ENCODE measurements at places on chromosomes 1 and 21.

- no peak for DNase-seq
Measured at GRCh38 chr1:182185842-182186756, 124.6 kb upstream of the ZNF648 start.

DNA sequence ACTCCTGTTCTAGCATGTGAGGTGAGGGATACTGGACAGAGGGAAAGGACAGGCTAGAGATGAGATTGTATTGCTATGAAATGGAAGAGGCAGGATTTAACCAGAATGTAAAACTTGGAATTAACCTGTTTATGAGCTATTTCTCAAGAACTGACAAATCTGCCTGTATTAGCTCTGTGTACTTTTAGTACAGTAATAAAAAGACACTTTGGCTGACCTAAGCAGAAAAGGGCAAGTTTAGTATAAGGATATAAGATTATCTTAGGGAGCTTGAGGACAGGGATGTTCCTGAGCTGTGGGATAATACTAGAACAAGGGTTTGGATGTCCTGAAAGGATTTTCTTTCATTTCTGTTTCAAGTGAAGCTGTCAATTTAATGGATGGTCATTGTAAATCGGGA is 11.2 kb downstream of the ZCCHC17 start:
- DNase-seq = no peak

DNA sequence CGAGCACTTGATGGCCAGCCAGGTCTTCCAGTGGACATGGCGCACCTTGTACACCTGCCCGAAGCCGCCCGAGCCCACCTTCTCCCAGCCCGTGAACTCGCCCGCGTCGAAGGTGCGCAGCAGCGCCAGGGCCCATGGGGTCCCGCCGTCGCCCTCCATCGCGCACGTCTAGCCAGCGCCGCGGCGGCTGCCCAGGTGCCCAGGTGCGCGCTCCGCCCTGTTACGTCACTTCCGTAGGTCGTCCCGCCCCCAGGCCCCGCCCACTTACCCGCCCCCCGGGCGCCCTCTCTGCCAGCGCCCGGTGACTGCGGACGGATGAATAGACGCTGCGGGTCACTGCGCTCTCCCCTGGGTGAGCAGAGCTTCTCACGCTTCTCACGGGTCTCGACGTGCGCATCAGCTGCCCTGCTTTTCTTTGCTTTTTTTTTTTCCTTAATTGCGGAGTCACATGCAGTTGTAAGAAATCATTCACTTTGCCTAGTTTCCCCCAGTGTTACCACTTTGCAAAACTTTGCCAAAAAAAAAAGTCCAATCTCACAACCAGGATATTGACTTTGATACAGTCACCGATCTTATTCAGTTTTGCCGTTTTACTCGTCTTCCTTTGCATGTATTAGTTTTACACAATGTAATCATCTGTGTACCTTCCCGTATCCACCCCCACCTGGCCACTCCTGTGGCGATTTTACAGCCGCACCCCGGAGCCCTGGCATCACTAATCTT is at the start of gene RIPK4:
Gene RIPK4, minus strand, starts transcription at position 170 of the 723 bp plus-strand sequence. Its CDS starts 11 bp downstream, at position 159.
- peak; percentile 65 for DNase-seq

DNA sequence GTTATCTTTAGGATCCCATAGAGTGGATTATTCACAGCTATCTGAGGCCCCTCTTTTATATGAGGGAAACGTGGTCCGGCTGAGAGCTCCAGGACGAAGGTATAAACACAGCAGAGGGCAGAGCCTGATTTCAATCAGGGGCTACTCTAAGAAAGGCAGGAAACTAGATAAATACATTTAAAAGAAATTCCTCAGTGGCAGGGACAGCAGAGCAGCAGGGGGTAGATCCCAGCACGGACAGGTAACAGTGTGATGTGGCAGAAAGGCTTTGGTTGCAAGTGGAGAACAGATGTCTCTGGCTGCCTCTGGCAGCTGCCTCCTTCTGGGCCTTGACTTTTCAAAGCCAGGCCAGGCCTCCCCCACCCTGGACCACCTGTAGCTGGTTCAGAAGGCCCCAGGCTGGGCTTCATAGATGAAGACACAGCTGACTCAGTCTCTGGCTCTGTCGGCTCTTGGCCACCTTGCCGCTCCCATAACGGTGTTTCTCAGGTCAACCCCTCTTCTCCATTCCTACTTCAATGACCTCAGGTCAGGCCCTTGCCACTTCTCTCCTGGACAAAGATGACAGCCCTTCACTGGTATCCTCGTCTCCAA is 43.8 kb downstream of the FAM78B start:
- DNase-seq = no peak
